Activated CD4-positive, alpha-beta T cell treated with anti-CD3 and anti-CD28 coated beads for 36 hours (primary cell): ENCODE measurements at places on chromosomes 4 and X.

DNA sequence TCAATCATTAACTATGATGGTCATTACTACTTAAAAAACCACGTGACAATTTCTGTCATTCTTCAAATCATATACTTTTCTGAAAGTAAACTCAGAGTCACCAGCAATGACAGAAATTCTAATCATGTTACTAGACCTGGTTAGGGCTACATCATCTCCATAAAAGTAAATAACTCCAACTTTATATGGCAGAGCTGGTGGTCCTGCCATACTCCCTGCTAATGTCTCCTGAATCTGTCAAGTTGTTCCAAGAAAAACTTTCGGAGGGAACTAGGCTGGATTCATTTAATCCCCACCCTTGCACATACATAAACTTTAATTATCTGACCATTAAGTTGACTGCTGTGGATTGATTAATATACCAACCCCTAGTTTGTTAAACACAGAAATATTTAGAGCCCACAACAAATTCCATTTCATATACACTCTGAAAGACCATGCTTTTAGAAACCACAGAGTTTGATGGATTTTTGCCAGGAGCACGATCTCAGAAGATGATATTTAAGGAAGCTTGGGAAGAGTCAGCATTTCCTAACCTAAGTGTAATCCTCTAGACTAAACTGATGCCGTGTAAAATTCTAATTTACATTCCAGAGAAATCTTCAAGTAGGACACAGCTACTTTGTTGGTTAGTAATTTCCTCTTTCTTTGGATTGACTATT, 577.0 kb downstream of the FAT4 start:
- DNase-seq: no peak

DNA sequence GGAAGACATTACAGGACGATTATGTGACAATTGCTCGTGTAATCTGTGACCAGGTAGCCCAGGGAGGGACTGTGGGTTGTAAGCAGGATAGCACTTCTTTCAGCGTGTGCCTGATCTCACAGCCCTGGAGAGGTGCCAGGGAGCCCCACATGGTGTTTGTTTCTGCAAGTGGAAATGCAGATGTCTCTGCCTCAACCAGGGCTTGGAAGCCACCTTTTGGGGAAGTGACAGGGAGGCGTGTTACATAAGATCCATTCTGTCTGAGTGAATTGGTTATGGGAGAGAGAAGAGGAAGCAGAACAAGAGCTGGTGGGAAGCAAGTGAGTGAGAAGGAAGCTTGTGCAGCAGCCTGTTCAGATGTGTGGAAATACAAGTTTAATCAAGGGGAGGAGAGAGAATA, 104.5 kb upstream of the GATB start:
- no peak for DNase-seq

- DNase-seq: no peak
Measured at GRCh38 chr4:131388277-131388676, 1760.8 kb upstream of the PCDH10 start.

DNA sequence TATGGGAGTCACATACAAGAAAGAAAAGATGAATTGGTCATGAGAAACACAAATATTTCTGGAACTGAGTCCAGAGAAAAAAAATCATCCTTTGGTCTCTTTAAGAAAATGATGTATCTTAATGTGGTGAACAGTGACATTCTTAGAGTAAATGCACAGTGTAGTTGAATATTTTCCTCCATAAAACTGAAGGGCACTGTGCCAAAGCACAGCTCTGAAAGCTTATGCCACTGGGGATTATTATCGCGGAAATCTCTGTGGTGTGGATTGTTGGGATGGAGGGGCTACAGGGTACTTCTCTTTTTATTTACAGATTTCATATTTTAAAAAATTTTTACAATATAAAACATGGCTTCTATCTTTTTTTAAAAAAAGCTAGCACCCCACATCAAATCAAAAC, 908.1 kb downstream of the CCSER1 start:
- no peak for DNase-seq

DNA sequence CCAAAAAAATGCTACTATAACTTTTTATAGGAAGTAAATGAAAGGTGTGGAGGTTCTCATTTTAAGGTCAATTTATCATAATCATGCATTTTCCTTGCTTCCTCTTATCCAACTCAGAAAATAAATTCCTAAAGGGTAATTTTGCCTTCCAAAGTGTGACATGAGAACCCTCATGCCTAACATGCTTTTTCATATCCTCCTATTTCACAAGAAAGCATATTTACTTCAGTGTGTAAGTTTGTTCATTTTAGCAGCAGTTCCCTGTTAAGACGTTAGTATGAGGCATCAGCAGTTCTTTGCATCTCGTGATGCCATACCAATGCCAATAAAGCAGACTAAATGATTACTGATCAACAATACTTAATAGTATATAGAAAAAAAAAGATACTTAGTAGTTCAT, 18.4 kb downstream of the WDFY3 start:
- no peak for DNase-seq

- no peak for DNase-seq
Measured at GRCh38 chr4:8315435-8316250, 46.1 kb downstream of the HTRA3 start.

GRCh38 chr4:128381748-128382559, 94.3 kb upstream of the PGRMC2 start:
- no peak for DNase-seq

- DNase-seq: no peak
Measured at GRCh38 chr4:25592736-25593135, 62.9 kb upstream of the SLC34A2 start.

- DNase-seq: no peak
Measured at GRCh38 chr4:73741031-73741749, 821 bp downstream of the CXCL8 start.

DNA sequence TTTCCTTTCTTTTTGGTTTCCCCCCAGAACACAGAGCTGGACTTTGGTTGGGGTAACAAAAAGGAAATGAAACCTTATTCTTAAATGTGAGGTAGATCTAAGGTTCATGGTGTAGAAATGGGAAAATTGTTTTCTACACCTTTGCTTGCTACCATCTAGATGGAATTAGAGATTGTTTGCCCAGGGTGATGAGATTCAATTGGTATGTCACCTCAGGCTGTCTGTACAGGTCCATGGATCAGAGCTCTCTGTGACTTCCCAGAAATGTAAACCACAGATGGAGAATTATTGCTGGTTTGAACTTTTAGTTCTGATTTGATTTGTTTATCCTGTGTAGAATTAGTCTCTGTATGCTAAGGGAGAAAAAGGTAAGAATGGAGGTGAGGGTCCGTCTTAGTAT, 146.7 kb downstream of the PCDH7 start:
- DNase-seq: no peak

DNA sequence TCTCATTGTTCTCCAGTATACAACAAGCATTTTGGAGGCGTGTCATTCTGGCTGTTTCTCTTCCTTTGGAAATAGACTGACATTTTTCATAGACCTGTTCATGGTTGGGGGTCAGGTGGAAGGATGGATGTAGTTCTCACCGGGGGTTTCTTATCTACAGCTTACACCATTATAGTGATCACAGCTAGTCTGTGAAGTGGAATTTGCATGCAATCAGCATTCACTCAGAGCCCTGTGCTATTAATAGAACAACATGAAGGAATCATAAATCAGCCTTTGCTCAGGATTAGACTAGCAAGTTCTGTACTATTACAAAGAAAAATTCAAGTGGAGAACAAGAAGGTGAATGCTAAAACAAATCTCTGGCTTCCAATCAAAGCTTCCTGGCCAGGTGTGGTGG, 132.6 kb upstream of the PUDP start:
- no peak for DNase-seq

DNA sequence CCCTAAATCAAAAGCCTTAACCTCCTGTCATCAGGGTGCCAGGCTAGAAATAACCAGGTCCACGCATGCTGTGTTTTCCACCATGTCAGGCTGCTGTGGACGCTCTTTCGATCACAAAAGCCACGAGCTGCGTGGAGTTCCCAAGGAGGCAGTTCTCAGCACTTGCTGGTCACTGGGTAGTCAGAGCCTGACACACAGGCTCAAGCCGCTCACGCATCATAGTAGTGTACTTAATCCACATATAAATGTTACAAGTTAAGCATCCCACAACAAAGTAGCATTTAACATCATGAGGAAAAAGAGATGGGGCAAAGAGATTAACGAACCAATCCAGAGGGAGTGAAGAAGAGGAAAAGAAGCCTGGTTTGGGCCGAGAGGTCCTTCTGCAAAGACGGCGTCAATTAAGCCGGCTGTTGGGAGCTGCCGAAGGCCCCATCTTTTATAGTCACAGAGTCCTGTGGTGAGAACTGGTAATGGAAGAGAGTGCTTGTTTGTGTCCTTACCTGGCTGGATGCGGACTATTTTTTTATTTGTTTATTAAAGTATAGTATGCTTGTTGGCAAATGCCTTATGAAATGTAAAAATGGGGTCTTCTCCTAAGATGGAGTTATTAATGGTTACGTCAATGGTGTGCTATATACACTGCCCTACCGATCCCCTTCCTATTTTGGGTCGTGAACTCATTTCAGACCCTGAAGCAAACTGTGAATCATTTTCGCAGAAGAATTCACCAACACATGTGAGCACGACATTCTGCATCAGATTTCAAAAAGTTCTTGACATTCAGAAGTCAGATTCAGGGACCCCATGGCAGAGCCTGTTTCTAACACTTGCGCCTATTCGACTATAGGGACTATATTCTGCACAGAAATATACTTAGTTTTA, 675 bp downstream of the PRIMPOL start:
- DNase-seq: peak; percentile 24

GRCh38 chr4:106371161-106371560, 2.6 kb upstream of the GIMD1 start:
- no peak for DNase-seq

- no peak for DNase-seq
Measured at GRCh38 chrX:110286106-110286505, 31.8 kb downstream of the AMMECR1 start.

DNA sequence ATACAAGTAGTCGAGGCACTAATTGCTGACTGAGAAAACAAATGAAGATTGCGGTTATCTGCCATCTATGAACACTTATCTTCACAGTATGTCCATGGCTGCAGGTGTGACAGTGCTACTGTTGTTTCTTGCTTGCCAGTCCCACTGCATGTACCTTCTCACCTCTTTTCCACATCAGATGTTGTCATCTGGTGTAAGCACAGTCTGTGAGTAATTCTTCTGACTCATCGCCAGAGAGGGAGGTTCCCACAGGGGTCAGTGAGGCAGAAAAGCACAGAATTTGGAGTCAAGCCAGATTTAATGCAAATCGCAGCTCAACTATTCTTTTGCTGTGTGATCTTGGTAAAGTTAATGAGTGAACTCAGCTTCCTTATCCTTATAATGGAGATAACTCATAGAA, 144.4 kb downstream of the GLRA2 start:
- DNase-seq: peak; percentile 33

DNA sequence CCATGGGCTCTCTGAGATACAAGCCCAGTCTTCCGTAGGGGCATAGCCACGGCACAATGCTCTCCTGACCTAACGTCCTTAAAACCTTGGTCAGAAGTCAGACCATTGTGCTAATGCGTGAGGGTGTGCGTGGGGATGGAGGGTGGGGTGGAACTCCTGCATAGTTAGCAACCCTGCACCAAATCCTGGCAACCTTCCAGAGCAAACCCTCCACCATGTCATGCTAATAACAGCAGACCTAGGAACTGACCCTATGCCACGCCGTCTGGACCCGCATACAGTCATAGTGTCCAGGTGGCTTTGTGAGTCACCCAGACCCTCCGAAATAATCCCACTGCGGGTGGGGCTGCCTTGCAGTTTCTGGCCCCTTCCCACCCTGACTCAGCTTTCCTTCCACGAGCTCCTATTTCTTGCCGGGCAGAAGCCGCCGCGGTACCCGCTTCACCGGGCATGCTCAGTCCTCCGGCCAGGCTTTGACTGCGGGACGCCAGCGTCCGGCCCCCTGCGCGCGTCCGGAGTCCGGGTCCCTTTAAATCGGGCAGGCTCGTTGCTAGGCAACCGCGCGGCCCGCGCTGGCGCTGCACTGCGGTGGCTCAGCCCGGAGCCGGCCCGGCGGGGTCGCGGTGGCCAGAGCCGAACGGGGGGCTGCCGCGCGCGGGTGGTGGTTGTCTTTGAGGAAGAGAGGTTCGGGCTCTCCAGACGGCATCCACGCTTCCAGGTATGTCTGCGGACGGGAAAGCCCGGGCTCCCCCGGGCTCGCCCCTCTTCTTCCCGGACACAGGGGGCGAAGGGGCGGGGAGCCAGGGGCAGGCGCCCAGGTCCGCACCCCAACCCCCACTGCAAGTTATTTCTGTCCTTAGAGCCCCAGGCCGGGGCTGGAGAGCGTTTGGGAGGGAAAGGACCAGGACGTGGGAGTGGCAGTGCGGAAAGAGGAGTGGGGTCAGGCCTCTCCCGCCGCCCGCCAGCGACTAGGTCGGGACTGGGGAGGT, at the start of gene CCDC160:
CCDC160 (plus strand) TSS at position 557 of the 989 bp plus-strand sequence. CDS start 7,619 bp downstream, outside the sequence.
- peak; percentile 15 for DNase-seq

GRCh38 chr4:164405774-164406173, 348.2 kb upstream of the SMIM31 start:
- DNase-seq: no peak

DNA sequence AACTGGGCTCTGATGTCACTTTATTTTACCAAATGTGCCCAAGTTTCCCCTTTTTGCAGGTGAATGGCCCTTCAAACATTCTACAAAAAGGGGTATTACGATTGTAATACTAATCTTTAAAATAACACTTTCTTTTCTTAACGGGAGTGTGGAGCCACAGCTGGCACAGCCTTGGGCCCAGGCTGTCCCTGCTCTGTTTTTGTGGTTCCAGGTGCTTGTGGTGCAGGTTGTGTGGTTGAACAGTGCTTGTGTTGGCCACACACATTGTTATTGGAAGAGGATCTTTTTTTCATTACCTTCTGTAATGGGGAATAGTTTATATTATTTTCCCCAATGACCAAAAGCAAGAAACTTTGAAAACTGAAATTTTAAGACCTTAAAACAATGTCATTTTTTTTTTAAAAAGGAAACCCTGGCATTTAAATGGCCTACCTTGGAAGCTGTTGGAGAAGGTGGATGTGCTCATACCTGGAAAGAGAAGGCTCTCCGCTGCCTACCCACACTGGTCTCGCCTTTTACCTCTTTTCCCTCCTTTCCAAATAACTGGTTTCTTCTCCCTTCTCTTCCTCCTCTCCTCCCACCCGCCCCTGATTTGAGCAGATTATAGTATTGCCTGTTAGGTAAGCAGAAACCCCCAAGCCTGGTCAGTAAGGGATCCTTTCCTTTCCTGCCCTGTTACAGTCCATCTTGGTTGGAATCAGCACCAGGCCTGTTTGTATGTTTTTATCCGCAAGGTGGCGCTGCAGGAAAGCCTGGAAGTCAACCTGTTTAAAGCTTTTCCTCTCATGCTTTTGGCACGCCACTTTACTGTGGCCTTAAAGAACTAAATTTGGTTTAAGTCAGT, 28.6 kb downstream of the HADH start:
- DNase-seq: peak; percentile 91

GRCh38 chr4:84530871-84531270, 31.8 kb upstream of the NKX6-1 start:
- DNase-seq: no peak

GRCh38 chrX:71541210-71542022, 8.5 kb downstream of the OGT start:
- peak; percentile 49 for DNase-seq
